Left ventricle myocardium inferior (tissue), 1 donor: ENCODE measurements at places on chromosomes 6 and 20. TPM values are rescaled to one million over a fixed set of nuclear protein-coding genes. Genes with fewer than 3 reads are reported as not detected.

DNA sequence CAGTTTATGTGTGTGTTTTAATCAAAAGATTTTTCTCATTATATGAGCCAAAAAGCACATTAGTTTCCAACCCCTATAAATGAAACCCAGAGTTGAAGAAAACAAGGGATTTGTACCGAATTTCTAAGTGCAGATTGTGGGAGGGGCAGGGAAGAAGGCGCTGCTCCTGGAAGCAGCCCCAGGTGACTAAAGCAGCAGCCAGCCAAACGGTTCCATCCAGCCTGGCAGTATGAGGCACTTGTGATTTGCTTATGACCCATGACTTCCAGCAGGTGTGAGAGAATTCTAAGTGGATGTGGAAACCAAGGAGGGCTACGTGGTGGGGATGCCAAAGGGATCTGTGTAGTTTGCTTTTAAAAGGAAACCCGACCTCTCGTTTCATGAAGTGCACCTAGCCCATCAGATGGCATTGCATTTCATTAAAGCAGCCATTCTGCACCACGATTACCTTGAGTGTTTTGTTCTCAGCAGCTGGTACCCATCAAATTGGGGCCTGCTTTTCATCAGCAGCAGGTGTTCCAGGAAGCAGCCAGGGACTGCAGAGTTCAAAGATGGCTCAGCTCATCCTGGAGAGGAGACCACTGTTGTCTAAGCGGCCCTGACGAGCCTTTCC lies 79.1 kb downstream of the DTD1 start:
- DNase-seq: no peak

- no peak for DNase-seq
Observed at GRCh38 chr20:19027971-19028370, 184.5 kb upstream of the SLC24A3 start.

The ISM1 gene
- total RNA-seq: 1.3 TPM

- no peak for DNase-seq
Observed at GRCh38 chr6:77074037-77074713, 389.1 kb downstream of the HTR1B start.

The SMPD2 gene
- total RNA-seq: 3.5 TPM
